GM04504 (cell line): ENCODE measurements at places on chromosomes 1 and 21.

- DNase-seq: peak; percentile 71
These were observed 102.8 kb upstream of the C1orf21 start for GRCh38 chr1:184283999-184284398.

GRCh38 chr1:21822349-21822748, 10.3 kb downstream of the LDLRAD2 start:
- no peak for DNase-seq

DNA sequence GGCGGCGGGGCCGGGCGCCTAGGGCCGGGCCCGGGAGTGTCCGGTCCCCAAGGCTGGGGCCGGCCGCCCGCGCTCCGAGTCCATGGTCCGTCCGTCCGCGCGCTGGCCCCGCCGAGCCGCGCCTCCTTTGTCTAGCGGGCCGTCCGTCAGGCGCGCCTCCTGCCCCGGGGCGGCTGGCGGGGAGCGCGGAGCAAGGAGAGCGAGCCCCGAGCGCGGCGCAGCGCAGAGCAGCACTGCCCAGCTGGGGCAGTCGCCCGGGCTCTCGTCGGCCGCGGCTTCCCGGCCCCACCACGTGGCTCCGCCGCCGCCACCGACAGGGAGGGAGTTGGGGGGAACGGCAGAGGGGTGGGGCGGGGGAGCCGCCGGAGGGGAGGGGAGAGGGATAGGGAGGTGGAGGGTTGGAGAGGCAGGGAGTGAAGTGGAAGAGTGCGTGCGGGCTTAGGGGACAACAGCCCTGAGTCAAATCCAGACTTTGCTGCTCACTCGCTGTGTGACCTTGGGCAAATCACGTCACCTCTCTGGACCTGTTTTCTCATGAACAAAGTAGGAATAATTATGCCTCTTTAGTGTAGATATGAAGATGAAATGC, at the start of gene NKAIN1:
Gene NKAIN1 (minus strand): TSS at position 235 of the 589 bp plus-strand sequence. CDS start 340 bp downstream, outside the sequence.
- no peak for DNase-seq

DNA sequence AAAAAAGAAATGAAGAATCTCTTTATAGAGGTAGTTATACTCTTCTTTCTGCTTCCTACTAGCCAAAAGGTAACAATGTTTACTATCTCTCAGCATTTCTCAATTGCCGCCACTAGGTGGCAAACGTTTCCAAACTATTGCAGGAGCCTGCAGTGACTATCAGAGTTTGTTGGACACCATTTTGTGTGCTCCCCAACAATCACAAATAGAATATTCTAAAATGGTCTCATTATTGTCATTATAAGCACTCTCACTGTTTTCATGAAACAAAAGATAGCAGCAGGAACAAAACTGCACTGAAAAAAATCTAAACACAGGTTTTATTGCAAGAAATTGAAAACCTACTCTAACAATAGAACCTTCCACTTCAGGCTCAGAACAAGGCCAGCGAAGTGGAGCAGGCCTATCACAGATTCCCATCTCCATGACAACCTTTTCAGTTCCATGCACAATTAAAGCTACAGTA, 83.9 kb upstream of the PLPPR4 start:
- peak; percentile 47 for DNase-seq

DNA sequence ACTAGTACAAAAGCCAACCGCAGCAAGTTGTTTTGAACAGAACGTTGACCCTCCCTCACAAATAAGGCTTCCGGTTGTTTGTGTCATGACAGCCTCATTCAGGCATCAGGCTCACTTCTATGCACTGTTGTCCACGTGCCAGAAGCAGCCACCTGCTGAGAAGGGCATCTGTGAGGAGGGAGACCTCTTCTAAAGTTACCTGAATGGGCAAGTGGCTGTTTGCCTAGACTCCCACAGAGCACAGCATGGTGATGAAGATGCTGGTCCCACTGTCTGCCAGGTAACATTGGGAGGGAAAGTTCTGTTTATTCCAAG, 176.1 kb downstream of the CLIC6 start:
- no peak for DNase-seq

DNA sequence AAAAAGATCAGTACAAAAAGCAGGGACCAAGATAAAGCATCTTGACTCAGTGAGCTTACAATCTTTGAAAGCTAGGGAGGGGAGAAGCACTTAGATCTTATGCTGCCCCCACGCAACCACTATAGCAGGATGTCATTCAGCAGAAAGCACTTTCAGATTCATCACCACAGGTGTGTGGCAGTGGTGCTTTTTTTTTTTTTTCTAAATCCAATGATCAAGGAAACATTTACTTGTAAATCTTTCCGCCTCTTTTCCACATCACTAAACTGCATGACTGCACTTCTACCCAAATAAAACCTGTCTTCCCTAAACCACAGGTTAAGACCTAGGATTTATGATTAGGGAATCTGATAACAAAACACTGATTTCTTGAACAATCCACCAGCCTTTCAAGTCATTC, 154.8 kb downstream of the SLC45A1 start:
- DNase-seq: no peak

- DNase-seq: peak; percentile 46
These were observed 56.0 kb upstream of the RAP1A start for GRCh38 chr1:111563619-111564018.

DNA sequence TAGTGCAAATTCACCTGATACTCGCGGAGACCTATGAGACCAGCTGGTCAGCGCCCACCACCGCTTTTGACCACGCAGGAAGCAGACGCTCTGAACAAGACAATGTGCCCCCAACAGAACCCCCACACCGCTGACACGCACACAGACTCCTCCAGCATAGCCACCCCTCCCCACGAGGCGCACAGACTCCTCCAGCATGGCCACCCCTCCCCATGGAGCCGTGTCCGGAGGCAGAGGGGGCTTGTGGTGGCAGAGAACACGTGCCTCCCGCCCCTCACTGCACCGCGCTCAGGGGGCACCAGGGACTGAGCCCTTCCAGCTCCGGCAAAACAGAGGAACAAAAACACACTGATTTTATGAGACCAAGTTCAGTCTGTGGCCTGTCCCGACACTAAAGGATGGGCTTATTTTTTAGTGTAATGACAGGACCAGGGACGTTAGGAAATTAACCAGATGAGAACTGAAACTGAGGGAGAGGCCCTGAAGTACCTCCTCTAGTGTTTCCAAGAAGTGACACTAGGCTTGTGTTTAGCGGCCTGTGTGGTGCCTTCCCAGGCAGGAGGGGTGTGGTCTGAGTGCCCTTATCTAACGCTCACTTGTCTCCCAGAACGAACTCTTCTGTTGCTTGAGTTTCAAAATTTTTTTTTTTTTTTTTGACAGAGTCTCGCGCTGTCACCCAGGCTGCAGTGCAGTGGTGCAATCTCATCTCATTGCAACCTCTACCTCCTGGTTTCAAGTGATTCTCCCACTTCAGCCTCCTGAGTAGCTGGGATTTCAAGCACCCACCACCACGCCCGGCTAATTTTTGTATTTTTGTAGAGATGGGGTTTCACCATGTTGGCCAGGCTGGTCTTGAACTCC, 10.0 kb upstream of the AGPAT3 start:
- DNase-seq: no peak

DNA sequence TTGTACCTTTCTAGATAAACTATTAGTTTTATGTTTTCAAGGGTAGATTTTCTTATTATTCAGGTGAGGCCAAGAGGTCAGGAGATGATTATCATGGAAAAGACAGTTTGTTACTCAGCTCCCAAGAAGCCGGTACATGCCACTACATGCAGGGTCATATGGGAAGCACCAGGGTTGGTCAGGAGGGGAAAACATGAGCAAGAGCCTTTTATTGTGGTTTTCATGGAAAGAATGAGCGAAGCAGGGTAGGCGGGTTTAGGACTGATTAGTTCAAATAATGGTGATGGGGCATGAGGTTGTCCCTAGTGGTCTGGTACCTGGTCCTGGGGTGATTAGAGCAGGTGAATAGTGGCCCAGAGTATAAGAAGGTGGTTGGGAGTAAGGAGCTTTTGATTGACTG, 189.9 kb downstream of the APP start:
- DNase-seq: no peak

GRCh38 chr1:16720351-16721223, 19.7 kb upstream of the RNU1-4 start:
- no peak for DNase-seq

- DNase-seq: peak; percentile 99
These were observed 139.9 kb downstream of the DHRS3 start for GRCh38 chr1:12477936-12478611.

- no peak for DNase-seq
These were observed 2.6 kb upstream of the CSTB start for GRCh38 chr21:43778469-43779335.

GRCh38 chr1:192654591-192655251, 18.8 kb downstream of the RGS13 start:
- DNase-seq: peak; percentile 27
